Kidney (tissue), 22 donors: ENCODE measurements at places on chromosomes 6 and 20. TPM values are rescaled to one million over a fixed set of nuclear protein-coding genes. Genes with fewer than 3 reads are reported as not detected.

GRCh38 chr6:136696783-136697364 is 95.4 kb downstream of the MAP3K5 start:
- no peak overlapping the region for H3K27ac ChIP-seq
- H3K36me3 ChIP-seq = no peaks in the 10 kb centered on the region
- H3K4me3 ChIP-seq = no peak overlapping the region
- no peak for DNase-seq
- no peaks in the 10 kb centered on the region for H3K4me1 ChIP-seq

- no peaks in the 10 kb centered on the region for H3K4me1 ChIP-seq
- no peak overlapping the region for H3K27ac ChIP-seq
- no peaks in the 10 kb centered on the region for H3K36me3 ChIP-seq
- no peaks in the 10 kb centered on the region for H3K27me3 ChIP-seq
Measured at GRCh38 chr20:24382331-24382730, 87.1 kb upstream of the SYNDIG1 start.

LPA gene
- polyA plus RNA-seq = not detected

OARD1 gene
- 62.6 TPM for polyA plus RNA-seq

PAK5 gene
- polyA plus RNA-seq = 0.22 TPM
